ENCODE measurements at places on chromosomes 11 and 22.

GRCh38 chr11:95506777-95507176 lies 275.8 kb upstream of the SESN3 start:
- no peak for DNase-seq

GRCh38 chr11:65286686-65287085 lies 24.9 kb downstream of the POLA2 start:
- no peak for DNase-seq

- DNase-seq: no peak
These were observed 20.7 kb downstream of the TNKS1BP1 start for GRCh38 chr11:57303990-57304579.

GRCh38 chr22:41512421-41513194 lies 31.7 kb downstream of the POLR3H start:
- DNase-seq: no peak

- DNase-seq: no peak
These were observed 17.2 kb downstream of the CNTF start for GRCh38 chr11:58639669-58640068.

GRCh38 chr22:41132550-41132949 lies 40.2 kb downstream of the EP300 start:
- no peak for DNase-seq

DNA sequence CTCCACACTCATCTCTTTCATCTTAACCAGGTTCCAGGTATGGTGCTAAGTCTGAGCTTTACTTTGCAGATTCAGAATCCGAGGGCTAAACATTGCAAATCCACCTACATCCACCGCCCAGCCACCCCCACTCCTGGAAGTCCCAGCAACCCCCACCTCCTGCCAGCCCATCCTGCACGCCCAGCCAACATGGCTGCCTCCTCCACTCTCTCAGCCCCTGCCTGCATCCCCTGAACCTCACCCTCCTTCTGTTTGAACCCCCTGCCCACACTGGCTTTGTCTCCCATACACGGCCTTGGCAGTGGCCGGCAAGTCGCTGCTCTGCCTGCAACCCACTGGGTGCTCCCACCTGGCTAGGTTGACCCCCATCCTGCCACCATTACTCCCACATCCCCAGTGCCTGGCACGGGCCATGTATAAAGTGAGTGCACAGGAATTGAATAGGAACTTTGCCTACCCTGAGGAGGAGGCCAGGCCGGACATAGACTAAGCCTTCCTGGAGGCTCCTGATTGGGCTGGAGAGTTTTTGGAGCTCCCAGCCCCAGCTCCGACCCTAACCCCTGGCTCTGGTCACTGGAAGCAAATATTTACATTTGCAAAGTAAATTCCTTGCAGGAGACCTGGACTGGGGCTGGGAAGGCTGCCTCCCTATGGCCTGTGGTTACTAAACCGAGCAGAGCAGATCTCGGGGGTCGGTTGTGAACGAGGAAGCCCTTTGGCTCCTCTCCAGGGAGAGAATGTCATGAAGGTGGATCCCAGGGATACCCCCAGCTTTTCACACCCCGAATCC lies 14.4 kb downstream of the EMID1 start:
- no peak for DNase-seq

DNA sequence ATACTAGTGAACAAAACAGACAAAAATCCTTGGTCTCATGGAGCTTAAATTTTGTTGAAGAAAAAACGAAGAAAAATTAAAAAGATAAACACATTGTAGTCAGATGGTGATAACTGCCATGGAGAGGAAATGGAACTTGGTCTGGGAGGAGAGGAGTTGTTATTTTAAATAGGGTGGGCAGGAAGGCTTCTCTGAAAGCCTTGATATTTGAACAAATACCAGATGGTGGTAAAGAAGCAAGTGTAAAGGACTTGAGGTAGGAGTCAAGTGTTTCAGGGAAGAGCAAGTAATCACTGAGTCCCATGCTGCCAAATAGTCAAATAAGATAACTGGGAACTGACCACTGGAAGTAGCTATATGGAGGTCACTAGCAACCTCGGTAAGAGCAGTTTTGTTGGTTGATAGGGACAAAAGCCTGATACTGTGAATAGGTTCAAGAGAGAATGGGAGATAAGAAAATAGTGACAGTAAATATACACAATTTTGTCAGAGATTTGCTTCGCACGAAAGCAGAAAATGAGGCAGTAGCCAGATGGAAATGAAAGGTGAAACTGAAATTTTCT lies 55.1 kb downstream of the SESN3 start:
- no peak for DNase-seq

DNA sequence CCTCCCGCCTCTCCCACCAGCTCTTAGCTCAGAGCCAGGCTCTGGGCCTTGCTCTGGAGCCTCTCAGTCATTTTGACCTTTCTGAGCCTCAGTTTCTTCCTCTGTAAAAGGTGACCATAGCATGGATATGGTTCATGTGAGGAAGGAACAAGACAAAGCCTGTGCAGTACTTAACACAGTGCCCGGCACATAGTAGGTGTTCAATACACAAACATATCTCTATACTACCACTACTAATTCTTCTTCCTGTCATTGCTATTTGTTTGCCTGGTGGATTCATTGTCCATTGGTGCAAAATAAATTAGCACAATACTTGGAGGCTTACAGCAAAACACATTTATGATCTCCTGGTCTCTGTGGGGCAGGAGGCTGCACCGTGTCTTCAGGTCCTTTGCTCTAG lies 21.6 kb upstream of the MPPED1 start:
- DNase-seq: no peak

DNA sequence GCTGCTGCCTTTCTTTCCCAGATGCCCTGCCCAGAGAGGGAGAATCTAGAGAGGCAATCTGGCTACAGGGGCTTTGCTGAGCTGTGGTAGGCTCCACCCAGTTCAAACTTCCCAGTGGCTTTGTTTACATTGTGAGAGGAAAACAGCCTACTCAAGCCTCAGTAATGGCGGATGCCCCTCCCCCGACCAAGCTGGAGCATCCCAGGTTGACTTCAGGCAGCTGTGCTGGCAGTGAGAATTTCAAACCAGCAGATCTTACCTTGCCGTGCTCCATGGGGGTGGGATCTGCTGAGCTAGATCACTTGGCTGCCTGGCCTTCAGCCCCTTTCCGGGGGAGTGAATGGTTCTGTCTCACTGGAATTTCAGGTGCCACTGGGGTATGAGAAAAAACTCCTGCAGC lies 12.2 kb downstream of the BDNF start:
- no peak for DNase-seq

- no peak for DNase-seq
These were observed 17.7 kb downstream of the DEFB131B start for GRCh38 chr11:71895961-71896360.

- no peak for DNase-seq
These were observed 21.3 kb upstream of the NCF4 start for GRCh38 chr22:36839356-36840073.

GRCh38 chr11:102666331-102666957 lies 39.1 kb downstream of the MMP27 start:
- no peak for DNase-seq

DNA sequence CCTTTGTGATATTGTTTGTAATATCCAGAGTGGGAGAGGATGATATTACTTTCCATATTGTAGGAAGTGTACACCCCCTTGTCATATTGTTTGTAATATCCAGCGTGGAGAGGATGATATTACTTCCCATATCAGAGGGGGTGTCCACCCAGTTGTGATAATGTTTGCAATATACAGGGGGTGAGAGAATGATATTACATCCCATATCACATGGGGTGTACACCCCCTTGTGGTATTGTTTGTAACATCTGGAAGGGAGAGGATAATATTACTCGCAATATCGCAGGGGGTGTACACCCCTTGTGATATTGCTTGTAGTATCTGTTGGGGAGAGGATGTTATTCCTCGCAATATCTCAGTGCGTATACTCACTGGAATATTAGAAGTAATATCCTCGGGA lies 61.5 kb downstream of the PRSS23 start:
- no peak for DNase-seq

GRCh38 chr11:134100171-134100570 lies 31.3 kb downstream of the JAM3 start:
- peak; percentile 30 for DNase-seq

DNA sequence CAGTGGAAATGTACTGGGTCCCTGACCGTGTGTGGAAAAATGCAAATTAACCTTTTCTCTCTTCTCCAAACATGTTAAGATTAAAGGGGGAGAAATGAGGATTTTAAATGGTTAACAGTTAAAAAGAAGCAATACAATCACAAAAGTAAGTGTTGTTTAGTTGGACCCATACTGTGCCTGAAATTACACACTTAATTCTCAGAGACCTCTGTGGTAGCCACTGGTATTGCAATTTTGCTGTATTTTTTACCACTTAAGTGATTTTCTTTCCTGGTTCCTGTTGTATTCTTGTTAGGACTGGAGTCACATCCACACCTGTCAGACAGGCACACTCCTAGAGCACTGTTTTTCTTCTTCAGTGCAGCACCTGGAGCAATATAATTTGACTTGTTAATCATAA lies 179.6 kb upstream of the PDGFD start:
- no peak for DNase-seq

GRCh38 chr22:24271386-24271854 lies 789 bp downstream of the SPECC1L start:
- no peak for DNase-seq

- no peak for DNase-seq
These were observed 24.7 kb downstream of the NCF4 start for GRCh38 chr22:36885474-36885873.

DNA sequence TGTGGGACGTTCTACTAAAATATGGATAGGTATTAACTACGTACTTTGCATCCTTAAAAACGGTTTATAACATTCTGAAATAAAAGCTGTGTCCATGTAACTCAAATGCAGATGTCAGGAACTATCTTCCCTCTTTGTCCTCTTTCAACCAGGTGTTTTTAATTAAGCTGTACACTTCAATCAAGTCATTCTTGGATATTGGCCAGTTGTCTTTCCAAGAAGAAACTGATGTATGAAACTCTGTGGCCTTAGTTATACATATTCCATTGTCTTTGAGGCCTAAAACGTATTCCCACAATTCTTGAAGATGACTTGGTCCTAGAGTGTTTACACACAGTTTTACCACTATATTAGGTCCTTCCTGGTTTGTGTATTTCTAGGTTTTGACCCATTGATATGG lies 249.0 kb upstream of the CNTN5 start:
- DNase-seq: no peak

DNA sequence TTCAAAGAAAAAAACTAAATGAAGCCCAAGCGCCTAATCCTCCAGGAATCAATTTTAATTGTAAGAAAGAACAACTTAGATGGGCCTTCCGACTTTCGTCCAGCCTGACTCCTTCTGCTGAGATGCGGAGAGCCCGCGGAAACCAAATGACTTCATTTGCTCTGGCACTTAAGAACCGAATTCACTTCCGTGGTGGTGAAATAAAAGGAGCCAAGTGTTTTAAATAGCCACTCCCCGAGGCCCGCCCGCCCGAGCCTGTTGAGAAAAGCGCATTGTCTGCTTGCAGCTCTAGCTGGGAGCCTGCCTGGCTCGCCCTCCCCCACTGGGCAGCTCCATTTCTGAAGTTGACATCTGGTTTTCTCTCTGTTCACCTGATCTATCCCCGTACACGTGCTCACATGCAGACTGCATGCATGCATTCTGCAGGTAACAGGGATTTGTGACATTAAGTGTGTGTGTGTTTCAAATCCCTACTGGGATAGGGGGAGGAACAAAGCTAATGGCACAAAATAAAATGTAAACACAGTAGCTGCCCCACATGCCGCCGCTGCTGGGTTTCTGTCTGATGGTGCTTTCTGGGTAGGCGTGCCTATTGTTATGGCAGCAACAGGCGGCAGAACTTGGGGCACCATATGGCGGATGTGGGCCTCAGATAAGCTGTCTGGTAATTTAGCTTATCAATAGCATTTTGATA lies 6.2 kb downstream of the TEAD1 start:
- peak; percentile 56 for DNase-seq

- no peak for DNase-seq
These were observed 2.0 kb downstream of the CTNND1 start for GRCh38 chr11:57763568-57763967.

GRCh38 chr11:41446107-41446506 lies 13.3 kb downstream of the LRRC4C start:
- DNase-seq: no peak

DNA sequence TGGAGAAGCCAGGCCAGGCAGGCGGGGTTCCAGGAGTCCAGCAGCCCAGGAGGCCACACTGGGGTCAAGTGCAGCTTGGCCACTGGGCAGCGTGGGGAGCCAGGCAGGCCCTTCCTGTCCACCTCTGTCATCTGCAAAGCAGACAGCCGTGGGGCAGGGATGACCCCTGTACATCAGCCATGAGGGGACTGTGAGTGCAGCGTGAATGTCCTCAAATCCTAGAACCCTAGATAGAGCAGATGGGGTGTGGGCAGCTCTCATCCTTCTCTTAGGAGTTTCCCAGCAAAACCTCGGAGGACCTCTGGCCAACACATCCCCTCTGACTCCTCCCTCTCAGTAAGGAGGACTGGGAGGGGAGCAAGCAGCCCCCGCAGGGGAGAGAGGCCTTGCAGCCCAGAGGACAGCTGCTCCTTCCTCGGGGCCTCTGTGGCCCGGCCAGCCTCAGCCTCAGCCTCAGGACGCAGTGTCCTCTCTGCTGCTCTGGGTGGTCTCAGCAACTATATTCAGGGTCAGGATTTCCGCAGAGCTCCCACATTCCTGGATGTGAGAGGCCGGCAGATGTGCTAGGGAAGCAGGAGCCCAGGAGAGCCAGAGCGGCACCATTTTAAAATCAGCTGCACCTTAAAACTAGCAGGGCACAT lies 820.5 kb downstream of the BRD1 start:
- no peak for DNase-seq

DNA sequence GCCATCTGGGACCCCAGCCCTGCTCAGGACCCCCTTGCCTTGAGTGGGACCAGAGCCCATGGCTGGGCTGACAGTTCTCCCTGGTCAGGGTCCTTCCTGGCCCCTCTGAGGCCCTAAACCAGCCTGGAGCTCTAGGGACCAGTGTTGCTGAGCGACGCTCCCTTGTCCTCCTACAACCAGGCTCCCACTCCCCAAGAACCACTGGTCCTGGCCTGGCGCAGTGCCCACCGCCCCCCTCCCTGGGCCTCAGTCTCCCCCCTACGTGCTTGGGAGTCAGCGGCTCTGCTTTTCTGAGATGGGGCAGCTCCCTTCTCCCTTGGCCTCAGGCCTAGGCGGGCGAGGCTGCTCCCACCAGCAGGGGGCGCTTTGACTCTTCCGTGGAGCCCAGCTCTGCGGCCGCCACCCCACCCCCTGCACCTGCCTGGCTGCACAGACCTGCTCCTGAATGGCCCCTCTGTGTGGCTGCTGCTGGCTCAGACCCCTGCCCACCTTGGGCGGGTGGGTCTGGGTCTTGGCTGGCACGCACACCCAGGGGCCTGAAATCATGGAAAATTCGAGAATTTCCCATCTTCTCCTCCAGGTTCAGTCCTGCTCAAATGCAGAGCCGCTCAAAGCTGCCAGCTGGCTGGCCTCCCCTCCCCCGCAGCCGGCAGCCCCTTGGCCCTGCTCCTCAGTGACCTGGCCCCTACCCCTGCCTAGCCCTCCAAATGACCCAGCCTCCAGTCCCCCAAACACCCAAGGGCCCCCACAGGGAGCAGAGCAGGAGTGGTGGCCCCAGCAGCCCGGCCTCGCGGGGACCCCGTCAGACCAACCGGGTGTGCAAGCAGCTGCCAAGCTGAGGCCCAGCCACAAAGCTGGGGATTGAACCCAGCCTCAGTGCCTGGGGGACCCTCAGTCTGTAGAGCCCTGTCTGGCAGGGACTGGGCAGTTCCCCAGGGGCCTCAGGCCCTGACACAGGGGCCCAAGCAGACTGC lies 9.1 kb downstream of the PRR33 start:
- DNase-seq: peak; percentile 64

GRCh38 chr11:34860518-34860917 lies 55.7 kb downstream of the APIP start:
- DNase-seq: no peak

Measured in anterior cingulate cortex (tissue), 58 donors.